ENCODE measurements at places on chromosomes 12 and 14.

- DNase-seq: no peak
Observed at GRCh38 chr12:24139035-24139434, 189.6 kb upstream of the SOX5 start.

- no peak for DNase-seq
Observed at GRCh38 chr12:51377099-51377984, 13.9 kb downstream of the GALNT6 start.

GRCh38 chr12:41242603-41243002 lies 54.5 kb downstream of the PDZRN4 start:
- no peak for DNase-seq

DNA sequence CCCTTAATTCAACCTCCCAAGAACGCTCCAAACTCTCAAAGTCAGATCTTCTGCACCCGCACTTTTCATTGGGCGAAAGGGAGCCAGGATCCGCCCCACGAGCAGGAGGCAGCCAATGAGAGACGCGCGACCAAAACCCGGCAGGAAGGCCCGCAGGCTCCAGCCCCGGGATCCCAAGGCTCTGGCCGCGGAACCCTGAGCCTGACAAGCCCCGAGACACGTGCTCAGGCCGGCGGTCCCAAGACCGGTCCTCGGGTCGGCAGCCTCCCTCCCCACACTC lies 438 bp downstream of the DDX54 start:
- DNase-seq: peak; percentile 94

DNA sequence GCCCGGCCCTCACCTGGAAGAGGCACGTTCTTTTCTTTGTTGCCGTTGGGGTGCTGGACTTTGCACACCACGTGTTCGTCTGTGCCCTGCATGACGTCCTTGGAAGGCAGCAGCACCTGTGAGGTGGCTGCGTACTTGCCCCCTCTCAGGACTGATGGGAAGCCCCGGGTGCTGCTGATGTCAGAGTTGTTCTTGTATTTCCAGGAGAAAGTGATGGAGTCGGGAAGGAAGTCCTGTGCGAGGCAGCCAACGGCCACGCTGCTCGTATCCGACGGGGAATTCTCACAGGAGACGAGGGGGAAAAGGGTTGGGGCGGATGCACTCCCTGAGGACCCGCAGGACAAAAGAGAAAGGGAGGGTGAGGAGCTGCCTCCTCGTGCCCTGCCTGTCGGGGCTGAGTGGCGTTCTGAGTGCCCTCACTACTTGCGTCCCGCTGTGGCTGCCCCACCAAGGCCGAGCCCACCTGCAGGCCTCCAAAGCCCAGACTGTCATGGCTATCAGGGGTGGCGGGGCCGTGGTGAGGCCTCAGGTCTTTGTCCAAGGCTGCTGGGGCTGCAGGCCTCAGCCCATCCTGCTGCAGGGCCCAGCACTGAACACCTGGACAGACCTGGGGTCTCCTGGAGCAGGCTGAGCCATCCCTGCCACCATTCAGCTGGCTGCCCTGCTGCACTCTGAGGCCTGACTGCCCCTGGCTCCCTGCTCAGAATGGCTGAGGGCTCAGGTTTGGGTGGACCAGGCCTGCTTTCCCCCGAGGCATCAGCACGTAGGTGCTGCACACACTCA lies 329.7 kb downstream of the TMEM121 start:
- DNase-seq: no peak

GRCh38 chr12:82740129-82741000 lies 53.7 kb downstream of the TMTC2 start:
- DNase-seq: peak; percentile 44

DNA sequence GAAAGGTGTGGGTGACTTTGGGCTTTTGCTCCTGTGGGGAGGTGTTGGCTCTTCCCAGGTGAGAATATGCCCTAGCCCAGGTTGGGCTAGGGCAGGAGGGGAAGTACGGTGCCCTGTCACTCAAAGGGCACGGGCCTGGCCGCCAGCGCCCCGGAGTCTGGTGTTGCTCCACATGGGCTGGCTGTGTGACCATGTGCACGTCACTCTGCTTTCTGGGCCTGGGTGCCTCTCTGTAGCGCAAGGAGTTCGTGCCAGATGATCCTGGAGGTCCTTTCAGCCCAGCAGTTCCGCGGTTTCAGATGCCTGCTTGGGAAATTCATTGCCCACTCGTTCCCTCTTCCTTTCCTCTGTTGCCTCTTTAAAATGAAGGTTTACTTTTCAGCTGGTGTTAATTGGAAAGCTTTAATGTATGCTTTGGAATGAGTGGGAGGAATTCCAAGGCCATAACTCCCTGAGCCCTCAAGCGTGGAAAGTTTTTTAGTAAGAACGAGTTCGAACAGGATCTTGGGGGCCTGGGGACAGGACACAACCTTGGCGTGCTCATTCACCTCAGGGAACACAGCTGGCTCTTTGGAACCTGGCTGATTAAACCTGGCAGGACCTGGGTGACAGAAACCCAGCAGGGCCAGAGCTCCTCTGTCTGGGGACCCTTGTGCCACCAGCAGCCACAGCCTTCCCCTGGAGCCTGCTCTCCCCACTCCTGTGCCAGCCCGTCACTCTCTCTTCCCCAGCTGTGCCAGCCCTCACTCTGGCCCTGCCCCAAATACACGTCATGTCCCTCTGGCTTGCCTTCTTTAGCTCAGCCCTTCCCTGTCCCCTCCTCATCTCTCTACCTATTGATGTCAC lies 42.8 kb downstream of the TSPAN9 start:
- DNase-seq: no peak

- no peak for DNase-seq
Observed at GRCh38 chr14:98103705-98104104, 1168.3 kb downstream of the BCL11B start.

- DNase-seq: peak; percentile 50
Observed at GRCh38 chr12:75705749-75706711, 194.6 kb upstream of the KRR1 start.

GRCh38 chr14:103916636-103917262 lies 11.5 kb upstream of the TDRD9 start:
- DNase-seq: no peak

DNA sequence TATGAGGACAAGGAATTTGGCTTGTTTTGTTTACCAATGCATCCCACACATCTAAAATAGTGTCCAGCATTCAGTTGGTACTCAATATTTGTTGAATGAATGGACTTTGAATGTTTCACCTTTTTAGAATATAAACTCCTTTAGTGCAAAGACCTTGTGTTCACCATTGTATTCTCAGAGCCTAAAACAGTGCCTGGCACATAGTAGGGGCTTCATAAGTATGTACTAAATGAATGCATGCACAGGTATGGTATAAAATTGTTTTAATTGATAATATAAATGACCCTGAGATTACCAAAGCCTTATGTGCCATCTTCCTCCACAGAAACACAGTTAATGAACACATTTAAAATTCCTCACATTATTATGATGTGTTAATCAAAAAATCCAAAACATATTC lies 5.0 kb upstream of the NFYB start:
- DNase-seq: no peak

GRCh38 chr14:32779840-32780239 lies 158.8 kb upstream of the NPAS3 start:
- DNase-seq: no peak

GRCh38 chr12:8742501-8742900 lies 44.7 kb downstream of the RIMKLB start:
- DNase-seq: no peak

DNA sequence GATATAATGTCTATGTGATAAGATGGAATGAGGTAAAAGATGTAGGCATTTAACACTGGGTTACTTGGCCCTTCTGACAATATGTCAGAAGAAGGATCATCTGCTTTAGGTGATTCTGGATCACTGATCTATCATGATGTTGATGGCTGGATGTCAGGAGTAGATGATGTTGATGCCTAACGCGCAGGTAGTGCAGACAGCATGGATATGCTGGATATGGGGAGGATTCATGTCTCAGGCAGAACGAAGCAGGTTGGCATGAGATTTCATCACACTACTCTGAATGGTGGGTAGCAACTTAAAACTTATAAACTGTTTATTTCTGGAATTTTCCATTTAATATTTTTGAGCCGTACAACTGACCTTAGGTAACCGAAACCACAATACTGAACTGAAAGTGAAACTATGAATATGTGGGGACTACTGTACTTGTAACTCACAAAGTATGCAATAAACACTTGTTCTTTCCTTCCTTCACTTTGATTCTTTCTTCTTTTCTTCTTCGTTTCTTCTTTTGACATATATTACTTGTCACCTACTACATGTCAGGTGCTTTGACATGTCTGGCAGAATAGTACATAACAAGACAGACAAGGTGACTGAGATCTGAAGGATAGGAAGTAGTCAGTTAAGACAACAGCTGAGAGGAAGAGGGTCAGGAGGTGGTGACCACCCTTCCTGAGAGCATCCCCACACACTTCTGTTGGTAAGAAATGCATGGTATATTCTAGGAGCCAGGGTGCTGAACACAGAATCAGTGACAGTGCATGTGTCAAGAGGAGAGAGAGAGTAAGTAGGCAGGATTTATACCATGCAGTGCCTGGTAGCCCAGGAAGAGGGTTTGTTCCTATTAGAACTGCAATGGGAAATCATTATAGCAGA lies 238.8 kb downstream of the PPFIA2 start:
- DNase-seq: no peak

GRCh38 chr12:3200032-3200617 lies 122.9 kb downstream of the TSPAN9 start:
- DNase-seq: peak; percentile 91

- no peak for DNase-seq
Observed at GRCh38 chr14:87001333-87001732, 991.6 kb downstream of the GALC start.

- peak; percentile 82 for DNase-seq
Observed at GRCh38 chr14:74955229-74956026, at the start of gene PGF. Gene PGF, minus strand, starts transcription at chr14:74955597. Its CDS starts 355 bp downstream, at chr14:74955242.

GRCh38 chr14:95248432-95248831 lies 71.3 kb downstream of the CLMN start:
- DNase-seq: no peak

GRCh38 chr12:90322006-90322405 lies 613.4 kb upstream of the ATP2B1 start:
- DNase-seq: no peak

GRCh38 chr14:21210023-21210422 lies 54.2 kb upstream of the OR5AU1 start:
- no peak for DNase-seq

DNA sequence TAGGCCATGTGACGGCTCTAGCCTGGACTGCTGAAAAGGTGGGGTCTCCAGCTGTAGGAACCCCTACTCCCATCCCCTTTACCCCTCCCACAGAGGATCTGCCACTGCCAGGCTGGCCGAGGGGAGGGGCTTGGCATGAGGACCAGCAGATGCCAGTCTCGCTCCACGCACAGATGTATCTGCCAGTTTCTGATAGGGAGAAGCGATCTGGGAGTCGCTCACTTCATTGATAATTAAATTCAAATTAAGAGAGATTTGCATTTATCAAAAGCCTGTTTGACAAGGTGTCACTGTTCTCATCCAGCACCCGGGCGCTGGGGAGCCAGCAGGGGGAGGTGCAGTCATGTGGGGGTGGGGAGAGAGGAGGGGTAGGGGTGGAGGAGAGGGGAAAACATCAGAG lies 217.6 kb upstream of the MYL2 start:
- no peak for DNase-seq

DNA sequence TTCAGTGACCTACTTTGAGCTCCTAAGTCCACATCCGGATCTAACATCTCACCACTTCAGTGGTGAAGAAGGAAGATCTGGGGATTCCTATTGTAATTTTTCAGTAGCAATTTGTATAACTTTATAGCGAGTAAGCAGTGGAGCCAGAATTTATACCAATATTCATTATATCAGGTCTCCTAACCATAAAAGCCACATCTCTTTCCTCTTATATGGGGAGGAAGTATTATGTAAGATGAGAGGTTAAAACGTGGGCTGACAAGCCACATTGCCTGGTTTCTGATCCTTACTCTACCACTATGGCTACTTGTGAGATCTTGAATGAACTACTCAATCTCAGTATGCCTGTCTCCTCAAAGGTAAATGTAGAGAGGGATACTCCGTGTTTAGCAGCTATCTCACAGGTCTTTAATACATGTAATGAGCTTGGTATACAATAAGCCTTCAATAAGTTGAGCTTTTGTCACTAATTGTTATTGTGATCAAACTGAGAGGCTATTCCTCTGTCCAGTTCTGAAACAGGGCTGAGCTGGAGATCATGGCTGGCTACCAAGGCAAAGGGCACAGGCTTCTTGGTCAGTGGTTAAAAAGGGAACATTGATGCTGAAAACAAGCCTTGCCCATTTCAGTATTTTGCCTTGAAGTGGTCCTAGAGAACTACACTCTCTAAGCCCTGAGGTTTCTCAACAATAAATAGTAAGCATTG lies 3.3 kb upstream of the TMEM117 start:
- no peak for DNase-seq

DNA sequence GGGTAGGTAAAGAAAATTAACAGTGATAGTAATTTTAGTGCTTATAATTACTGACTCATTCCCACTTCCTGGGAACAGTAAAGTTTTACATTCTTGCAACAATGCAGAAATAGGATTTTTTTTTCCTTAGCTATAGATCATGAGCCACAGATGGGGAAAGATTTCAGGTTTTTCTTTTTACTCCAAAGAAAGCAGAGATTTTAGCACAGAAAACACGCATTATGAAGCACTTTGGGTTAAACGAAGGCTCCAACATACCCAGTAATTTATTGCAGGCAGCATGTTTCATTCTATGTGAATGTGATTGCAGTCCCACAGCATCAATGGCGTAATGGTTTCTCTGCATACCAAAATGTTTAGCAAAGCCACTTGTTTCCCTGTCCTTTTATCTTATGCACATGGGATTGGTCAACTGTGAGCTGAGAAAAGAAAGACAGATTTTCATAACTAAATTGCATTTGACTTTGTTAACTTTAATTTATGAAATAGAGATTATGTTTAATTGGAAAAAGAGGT lies 124.6 kb upstream of the E2F7 start:
- DNase-seq: no peak

GRCh38 chr14:24430682-24431568 lies 1.2 kb downstream of the KHNYN start:
- peak; percentile 33 for DNase-seq

DNA sequence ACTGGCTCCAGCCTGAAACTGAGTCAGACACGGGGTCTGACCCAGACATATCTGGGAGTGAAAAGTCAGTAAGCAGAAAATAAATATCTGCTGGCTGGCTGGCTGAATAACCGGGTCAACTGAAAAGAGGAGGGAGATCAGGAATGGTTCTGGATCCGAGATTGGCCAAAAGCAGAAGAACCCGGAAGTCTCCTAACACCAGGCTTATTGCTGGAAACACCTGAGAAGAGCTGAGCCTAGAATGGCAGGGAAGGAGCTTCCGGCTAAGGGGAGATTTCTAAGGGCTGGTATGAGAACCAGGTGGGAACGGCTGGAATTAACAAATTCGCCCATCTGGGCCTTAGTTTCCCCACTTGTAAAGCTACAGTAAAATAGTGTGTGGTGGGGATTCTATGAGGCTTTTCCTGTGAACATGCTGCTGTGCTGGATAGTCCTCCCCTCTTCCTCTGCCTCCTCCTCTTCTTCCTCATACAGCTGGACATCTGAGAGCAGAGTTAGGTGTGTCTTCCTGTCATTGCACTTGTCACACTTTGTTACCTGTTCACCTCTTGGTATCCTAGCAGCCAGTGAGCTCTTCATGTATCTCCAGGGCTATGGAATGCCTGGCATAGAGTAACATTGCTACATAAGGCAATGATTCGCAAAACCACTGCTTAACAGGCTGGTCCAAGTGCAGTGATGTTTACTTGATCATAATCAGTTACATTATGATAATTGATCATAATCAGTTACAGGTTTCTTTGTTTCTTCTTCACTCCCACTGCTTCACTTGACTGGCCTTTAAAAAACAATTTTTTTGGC lies 2.0 kb upstream of the SHMT2 start:
- DNase-seq: peak; percentile 51

- DNase-seq: peak; percentile 7
Observed at GRCh38 chr14:66652525-66653106, 144.7 kb downstream of the GPHN start.

- no peak for DNase-seq
Observed at GRCh38 chr14:83864106-83864505, 1665.8 kb upstream of the FLRT2 start.

Data from ELF-1 (cell line).